ENCODE measurements at places on chromosomes 7 and 10.

DNA sequence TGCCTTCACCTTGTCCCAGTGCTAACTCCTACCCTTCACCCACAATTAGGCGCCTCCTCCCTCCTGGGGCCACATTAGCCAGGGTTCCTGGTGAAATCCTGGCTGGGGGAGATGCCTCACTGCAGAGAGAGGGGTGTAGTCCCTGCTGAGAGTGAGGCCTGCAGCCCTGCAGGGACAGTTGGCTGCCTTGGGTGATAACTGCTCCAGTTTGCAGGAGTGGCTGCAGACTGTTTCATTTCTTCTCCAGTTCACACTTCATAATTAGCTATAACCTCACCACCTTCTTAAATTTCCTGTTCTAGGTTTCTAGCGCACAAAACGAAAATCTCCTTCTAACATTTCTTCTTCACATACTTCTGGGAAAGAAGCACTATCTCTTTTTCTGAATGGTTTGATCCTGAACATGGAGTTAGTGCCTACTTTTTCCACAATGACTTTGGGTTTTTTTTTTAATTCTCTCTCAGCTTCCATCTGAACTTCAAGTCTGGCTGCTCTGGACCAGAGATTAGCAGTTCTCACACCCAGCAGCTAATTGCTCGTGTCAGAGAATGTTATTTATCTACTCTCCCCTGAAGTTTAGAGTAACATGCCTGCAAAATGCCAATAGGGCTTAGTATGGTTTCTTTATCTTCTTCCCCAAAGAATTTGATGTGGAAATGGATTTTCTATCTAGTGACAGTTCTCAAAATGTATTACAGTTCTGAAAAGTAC lies 15.5 kb upstream of the JAZF1 start:
- DNase-seq = no peak

GRCh38 chr10:57624066-57624465 lies 643.6 kb downstream of the IPMK start:
- no peak for DNase-seq

GRCh38 chr10:98154076-98154475 lies 19.6 kb downstream of the R3HCC1L start:
- DNase-seq = no peak

GRCh38 chr7:100561491-100562194 lies 12.1 kb downstream of the SAP25 start:
- no peak for DNase-seq

DNA sequence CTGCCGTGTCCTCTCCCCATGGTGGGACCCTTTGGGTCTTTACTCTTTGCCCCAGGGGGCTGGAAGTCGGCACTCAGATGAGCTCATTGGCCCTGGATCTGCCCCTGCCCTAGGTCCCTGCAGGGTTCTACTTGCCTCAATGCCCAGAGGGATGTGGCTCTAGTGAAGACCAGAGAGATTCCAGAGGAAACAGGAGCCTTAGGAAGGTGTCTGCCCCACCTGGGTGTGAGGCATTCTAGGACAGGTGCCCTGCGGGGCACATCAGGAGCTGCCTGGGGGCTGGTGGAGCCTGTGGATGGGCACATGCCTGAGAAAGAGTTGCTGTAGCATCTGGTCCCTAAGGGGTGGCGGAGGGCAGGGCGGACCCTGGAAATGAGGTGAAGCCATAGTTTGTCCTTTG lies 128.6 kb downstream of the ADCY1 start:
- no peak for DNase-seq

- no peak for DNase-seq
These were observed 44.8 kb upstream of the HSPA12A start for GRCh38 chr10:116787053-116787659.

GRCh38 chr10:68340358-68341080 lies 7.8 kb upstream of the PBLD start:
- DNase-seq = no peak

GRCh38 chr7:104793066-104793465 lies 220.9 kb upstream of the KMT2E start:
- DNase-seq = no peak

- DNase-seq = no peak
These were observed 93.8 kb upstream of the IKZF1 start for GRCh38 chr7:50210706-50211115.
